NCI-H1417 (cell line): ENCODE measurements at places on chromosomes 16 and 17.

DNA sequence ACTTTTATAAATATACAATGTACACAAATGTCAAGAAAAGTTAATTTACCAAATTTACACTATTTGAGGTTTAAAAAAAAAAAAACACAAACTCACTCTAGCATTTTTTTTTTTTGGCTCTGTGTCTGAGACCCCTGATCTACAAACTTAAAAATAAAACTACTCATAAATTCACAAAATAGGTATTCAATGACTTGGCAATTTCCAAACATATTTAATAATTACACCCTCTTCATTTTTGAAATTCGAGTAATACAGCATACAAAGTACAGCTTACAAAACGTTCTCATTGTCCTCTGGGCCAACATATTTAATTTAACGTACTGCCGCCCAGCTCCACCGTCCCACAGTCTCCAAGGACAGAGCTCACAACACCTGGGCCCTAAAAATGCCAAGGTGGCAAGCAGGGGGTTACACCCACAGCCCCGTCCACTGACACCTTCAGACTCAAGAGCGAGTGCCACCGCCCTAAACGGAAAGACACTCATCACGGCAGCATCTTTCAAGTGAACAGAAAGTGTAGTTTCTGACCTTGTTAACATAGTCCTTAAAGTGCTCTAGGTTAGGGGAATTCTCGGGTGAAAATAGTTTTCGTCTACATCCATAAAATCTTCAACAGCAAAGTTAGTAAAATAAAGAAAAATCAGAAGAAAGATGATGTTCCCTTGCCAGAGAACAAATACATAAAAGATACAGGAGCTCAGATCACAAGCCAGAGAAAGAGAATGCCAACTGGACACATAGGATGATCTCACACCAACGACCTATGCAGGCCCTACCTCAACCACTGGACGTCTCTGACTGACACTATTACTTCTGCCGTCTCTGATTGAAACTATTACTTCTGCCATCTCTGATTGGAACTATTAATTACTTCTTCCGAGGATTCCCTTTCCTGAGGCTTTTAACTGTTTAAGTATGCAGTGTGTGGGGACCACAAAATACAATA, 4.2 kb downstream of the ADCY9 start:
- DNase-seq, result no peak

- DNase-seq, result no peak
Measured at GRCh38 chr16:10862438-10862837, 14.6 kb upstream of the CIITA start.

GRCh38 chr17:50420419-50421112, 5.5 kb upstream of the ACSF2 start:
- DNase-seq, result no peak

GRCh38 chr17:9079461-9080103, 58.3 kb downstream of the NTN1 start:
- DNase-seq, result no peak

GRCh38 chr16:10590342-10590741, 9.9 kb upstream of the EMP2 start:
- DNase-seq, result no peak

DNA sequence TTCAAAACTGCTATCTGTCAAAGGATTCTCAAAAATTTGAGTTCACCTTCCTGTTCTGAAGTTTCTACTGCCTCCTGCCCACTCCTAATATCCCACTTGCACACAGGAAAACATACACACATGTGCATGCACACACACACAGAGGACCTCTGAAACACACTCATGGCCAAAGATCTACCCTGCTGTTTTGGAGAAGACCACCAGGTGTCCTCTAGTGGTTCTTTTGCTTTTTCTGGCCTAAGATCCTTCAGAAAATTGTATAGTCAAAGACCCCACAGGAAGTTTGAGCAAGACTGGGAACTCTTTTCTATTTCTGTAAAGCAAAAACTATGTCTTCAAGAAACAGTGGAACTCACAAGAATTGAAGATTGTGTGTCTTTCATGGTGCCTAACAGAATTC, 90.2 kb downstream of the CDH8 start:
- DNase-seq, result no peak
